ENCODE measurements at places on chromosomes 12 and 14.

- DNase-seq = no peak
Measured at GRCh38 chr14:67385618-67386017, 25.5 kb downstream of the EIF2S1 start.

GRCh38 chr14:97851428-97851995 lies 1054.3 kb downstream of the VRK1 start:
- no peak for DNase-seq

DNA sequence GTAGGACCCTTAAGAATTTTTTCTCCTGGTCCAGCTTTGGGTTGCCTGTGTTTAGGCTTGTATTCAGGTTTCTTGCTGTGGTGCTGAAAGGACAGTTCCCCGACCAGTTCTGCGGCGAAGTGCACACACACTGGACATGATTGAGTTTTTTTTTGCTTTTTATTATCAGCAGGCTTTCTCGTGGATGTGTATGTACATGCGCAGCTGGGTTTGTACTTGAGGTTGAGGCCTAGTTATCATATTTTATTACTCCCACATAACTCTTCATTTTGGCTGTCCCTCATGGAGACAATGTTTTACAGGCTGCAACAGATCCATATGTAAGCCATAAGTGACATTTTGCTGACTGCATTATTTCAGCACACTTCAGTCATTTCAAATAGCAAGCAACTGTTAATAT lies 2.5 kb downstream of the SCN8A start:
- DNase-seq = no peak

DNA sequence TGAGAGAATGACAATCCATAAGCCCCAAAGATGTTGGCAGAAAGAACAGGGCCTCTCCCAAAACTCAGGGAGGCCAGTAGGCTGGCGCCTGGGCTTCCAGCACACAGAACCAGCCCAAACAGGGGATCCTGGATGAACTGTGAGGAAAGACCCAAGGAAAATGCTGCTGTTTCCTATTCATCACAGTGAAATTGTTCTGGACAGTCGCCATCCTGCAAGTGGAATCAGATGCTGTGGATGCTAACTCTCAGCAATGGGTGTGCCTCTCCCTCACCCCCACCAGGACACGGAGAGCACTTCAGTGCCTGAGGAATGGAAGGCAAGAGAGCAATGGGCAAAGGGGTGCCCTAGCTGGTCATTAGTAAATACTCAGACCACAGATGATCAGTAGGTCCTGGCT lies 80.8 kb downstream of the ANO2 start:
- DNase-seq = no peak

GRCh38 chr14:74863274-74863673 lies 12.7 kb downstream of the PROX2 start:
- no peak for DNase-seq

DNA sequence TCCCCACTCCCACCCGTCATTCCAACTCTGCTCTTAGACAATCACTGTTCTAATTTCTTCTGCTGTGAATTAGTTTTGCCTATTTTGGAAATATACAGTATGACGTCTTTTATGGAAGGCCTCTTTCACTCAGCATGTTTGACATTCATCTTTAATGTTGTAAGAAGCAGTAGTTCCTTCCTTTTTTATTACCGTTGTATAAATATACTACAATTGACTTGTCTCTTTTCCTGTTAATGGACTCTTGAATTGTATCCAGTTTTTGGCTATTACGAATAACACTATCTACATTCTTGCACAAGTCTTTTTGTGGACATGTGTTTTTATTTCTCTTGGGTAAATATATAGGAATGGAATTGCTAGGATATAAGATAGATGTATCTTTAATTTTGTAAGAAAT lies 4.9 kb upstream of the PMCH start:
- no peak for DNase-seq

DNA sequence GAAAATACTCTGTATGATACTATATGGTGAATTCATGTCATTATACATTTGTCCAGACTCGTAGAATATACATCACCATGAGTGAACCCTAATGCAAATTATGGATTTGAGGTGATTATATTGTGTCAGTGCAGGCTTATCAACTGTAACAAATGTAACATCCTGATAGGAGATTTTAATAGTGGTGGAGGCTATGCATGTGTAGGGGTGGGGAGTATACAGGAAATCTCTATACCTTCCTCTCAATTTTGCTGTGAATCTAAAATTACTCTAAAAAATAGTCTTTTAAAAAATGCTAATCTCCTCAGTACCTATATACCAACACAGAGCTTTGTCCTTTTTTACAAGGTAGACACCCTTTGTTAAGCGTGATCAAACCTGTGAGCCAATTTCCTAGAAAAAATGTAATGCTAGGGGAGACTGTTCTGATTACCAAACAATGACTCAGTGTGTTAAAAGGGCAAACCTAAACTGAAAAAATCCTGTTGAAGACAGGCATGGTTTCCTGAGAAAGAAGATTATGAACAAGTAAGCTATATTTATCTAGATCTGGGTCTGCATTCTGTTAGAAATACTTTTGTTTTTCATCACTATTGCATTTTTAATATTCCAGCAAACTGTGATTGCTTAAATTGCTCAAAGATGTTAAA lies 170.9 kb downstream of the DUSP6 start:
- DNase-seq = no peak

DNA sequence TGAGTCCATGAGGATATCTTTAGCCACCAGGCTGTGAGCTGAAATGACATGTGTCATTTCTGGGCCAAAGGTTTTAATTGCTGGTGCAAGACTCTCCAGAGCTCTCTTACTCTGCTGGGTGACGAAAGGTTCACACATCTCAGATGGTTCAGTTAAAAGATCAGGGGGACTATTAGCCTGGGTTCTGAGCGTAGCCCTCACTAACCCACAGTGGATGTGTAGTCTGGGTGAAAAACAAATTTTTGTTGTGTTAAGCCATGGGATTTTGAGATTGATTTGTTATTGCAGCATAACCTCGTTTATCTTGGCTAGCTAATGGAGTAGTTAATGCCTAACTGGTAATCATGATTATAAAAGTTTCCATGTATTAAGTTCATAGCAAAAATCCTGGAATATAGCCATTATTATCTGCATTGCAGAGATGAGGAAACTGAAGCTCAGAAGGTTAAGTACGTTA lies 251.5 kb downstream of the RMST start:
- DNase-seq = no peak

DNA sequence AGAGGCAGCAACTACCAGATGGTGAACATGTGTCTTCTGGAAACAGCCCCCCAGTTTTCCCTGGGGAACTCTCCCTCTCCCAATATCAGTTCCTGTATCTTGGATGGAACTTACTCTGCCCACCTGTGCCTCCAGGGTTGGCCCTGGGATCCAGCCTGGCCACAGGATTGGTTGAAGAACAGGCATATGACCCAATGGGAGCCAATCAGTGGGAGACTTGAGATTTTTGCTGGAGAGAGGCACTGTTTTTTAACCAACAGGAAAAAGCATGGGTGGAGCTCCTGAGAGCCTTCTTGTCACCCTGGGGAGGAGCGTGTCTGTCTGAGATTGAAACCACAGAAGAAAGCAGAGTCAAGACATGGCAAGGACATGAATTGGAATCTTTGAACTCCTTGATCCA lies 33.6 kb upstream of the COX6A1 start:
- DNase-seq = no peak

- DNase-seq = no peak
Measured at GRCh38 chr12:54870617-54871016, 16.3 kb downstream of the MUCL1 start.

DNA sequence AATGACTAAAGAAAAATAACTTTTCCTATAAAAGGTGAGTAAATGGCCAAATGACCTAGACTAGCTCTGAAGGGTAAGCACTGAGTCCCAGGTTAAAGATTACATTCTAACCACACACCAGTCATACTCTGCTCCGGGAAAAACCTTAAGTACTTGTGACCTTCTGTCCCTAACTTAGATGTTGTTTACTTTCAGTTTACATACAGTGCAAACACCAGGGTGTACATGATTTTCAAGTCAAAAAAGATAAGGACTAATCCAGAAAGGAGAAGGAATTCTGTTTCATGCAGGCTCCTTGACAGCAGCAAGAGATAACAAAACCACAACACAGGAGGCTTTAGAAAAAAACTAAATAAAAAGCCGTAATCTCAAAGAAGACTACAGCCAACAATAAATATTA lies 174.2 kb downstream of the PPM1H start:
- no peak for DNase-seq

Measured in activated CD4-positive, alpha-beta T cell treated with anti-CD3 and anti-CD28 coated beads for 24 hours (primary cell).